ENCODE measurements at places on chromosomes 6 and 20.

DNA sequence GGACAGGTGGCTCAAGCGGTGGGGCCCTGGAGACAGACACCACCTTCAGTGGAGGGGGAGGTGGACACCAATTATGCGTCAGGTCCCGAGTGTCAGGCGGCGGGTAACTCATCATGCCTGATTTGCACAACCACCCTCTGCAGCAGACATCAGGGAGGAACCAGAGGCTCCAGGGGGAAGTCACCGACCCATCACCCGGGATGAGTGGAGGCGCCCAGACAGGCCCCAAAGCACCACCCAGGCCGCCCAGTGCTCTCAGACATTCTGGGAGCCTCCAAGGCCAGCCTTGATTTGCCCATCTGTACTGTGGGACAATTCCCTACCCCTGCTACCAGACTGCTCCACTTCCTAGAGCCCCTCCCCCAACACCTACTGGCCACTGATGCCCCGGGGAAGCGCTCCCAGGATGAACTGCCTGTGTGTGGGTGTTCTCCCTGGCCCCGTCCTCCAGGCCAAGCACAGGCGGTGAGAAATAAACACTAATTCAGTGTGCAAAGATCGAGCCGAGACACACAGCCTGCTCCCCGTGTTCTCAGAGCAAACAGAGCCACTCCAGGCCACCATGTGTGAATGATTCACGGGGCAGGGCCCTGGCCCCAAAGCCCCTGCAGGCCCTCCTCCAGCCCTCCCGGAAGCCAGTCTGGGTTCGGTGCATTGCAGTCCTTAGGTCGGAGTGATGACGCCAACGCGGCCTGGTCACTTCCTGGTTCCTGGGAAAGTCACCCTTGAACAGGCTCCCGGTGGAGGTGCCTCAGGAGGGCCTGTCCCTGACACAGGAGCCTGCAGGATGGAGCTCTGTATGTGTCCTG is 107.2 kb downstream of the ASXL1 start:
- peak; percentile 84 for DNase-seq

GRCh38 chr6:49326347-49326746 is 136.7 kb downstream of the MMUT start:
- DNase-seq: no peak

DNA sequence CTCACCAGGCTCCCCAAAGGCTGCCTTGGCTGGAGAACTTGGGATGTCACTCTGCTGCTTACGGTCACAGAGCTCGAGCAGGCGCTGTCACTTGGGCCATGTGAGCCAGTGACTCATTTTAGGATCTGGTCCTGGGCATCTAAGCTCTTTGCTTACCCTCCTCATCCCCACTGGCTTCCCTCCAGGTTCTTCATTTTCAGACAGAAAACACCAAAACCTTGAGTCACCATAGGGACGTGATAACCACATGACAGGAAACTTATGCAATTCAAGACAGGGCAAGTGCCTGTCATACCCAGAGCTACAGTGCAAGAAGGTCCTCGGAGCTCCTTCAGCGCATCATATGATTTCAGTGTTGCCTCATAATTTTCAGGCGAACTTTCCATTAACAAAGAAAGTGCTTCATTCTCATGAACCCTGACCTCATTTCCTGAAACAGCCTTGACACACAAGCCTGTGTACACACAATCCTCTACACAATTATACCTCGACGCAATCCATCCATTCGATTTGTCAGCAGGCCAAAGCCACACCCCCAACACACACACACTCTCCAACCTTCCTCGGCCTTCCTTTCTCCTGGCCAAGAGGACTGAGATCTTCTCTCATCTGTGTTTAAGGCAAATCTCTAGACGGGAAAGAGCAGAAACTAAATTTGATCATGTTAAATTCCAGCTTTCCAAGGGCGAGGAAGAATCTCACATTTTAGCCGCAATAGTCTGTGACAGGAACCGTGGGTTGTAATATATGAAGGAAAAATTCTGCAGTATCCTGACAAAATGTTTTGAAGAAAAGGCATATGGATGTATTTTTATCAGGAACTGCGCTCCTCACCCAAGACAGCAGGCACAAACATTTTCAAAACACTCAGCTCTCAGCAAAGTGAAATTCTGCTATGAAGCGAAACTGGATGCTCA is 25.3 kb downstream of the TBC1D7 start:
- peak; percentile 66 for DNase-seq

DNA sequence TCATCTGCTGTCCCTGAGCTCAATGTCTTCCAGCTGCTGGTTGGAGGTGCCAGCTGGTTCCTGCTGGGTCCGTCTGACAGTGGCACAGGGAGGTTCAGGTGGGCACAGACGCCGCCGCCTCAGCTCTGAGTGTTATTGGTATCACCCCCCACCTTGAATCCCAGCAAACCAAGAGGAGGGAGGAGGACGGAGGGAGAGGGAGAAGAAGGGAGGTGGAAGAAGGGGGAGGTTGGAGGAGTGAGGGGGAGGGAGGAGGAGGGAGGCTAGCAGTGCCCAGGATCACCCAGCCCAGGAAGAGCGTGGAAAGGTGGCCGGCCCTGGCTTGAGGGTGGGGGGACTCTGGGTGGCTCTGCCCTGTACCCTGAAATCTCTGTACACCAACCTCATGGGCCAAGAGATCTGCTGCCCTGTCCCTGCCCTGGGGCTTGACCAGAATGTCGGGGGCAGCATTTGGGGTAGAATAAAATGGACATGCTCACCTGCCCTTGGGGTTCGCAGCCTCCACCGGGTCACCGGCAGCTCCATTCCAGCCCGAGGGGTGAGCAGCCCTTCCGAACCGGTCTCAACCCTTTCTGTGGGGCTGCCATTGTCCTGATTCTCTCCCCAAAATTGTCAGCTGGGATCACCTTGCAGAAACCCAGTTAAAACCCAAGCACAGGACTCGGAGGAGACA is 17.1 kb downstream of the NTSR1 start:
- DNase-seq: peak; percentile 9

DNA sequence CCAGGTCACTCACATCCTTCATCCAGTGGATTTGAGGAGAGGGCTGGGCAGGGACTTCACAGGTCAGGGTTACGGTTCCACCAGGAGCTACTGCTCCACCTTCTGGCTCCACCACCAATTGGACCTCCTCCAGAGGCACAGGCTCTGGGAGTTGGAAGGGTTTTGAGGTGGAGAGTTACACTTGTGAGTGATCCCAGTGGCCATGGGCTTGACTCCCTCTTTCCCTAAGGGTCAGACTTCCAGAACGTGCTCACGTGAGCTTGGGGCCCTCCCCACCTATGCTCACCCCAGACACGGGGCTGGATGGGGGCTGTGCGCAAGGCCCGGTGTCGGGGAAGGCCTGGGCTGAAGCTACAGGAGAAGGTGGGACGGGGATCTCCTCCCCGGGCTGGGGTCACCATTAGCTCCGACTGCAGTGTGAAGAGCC is 1.5 kb downstream of the AGER start:
- DNase-seq: no peak

- DNase-seq: peak; percentile 28
Observed at GRCh38 chr20:10919396-10920140, 245.8 kb upstream of the JAG1 start.

- no peak for DNase-seq
Observed at GRCh38 chr6:128630213-128630612, 109.8 kb upstream of the PTPRK start.

DNA sequence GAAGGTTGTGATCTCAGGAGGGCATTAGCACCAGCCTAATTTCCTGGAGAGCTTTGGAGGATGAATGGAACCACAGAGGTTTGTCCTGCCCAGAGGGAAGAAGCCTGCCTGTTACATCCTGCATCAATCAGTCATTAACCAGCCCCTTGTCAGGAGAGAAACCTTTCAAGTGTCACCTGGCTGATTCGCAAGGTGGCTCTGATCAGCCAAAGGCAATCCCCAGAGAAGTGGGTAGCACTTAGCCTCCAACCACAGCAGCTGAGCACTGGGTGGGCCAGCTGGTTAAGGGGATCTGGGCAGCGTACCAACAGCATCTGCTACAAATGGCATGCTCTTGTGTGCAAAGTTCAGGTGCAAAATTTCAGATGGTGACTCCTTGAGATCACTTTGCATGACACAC is 26.9 kb downstream of the ANKEF1 start:
- DNase-seq: no peak

- DNase-seq: no peak
Observed at GRCh38 chr20:12977328-12978125, 31.2 kb upstream of the SPTLC3 start.

GRCh38 chr6:31769684-31770371 is 7.3 kb downstream of the VWA7 start:
- DNase-seq: peak; percentile 57

DNA sequence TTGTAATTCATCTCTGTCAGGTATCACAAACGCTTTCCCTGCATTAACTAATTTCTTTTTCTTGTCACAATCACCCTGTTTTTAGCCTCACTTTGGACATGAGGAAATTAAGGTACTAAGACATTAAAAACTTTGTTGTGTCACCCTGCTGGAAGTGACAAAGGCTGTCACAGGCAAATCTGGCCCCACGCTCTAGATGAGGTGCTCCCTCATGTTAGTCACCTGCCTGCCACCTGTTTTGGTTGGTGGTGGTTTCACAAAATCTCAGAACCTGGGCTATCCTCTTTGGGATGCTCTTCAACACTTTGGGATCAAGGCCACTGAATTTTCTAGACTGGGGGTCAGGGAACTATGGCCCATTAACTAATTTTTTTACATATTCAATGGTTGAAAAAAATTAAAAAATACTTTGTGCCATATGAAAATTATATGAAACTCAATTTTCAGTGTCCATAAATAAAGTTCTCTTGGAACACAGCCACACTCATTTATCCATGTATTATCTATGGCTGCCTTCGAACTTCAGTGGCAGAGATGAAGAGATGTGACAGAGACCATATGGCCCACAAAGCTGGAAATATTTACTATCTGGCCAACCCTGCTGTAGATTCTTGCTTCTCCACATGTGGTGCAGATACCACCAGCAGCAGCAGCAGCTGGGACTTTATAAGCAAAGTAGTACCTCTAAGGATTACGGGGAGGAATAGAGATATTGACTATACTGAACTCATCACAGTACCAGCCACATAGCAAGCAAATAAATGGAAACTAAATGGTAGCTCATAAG is 16.1 kb upstream of the TNFAIP3 start:
- no peak for DNase-seq

- DNase-seq: no peak
Observed at GRCh38 chr6:63465750-63466149, 106.5 kb upstream of the LOC128125822 start.

DNA sequence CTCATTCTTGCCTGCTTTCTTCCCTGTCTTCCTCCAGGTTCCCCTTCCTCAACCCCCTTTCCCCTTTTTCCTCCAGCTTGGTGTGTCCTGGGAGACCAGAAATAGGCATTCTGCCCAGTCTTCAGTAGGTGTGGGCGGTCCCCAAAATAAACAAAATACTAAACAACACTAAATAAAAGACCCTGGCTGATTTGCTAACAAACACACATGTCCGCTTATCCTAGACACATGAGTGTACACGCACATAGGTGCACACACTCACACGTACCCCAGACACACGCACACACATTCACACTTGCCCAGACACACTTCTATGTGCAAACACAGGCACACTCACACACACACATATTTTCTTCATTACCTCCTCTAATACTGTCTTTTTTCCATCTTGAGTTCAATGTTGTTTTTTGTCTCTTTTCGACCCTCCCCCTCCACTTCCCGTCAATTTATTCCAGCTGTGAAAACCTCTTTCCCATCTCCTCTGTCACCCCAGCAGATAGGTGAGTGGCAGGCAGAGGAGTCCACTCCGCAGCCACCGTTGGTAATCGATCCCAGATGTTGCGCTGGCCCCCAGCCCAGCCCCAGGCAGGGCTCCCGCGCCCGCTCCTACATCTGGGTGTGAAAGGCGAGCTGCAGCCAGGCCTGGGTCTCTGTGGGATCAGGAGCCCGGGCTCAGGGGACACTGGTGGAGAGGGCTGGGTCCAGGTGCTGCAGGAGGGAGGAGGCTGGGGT is 56.9 kb upstream of the FOXP4 start:
- DNase-seq: no peak

- no peak for DNase-seq
Observed at GRCh38 chr6:15389084-15389764, 143.4 kb downstream of the JARID2 start.

DNA sequence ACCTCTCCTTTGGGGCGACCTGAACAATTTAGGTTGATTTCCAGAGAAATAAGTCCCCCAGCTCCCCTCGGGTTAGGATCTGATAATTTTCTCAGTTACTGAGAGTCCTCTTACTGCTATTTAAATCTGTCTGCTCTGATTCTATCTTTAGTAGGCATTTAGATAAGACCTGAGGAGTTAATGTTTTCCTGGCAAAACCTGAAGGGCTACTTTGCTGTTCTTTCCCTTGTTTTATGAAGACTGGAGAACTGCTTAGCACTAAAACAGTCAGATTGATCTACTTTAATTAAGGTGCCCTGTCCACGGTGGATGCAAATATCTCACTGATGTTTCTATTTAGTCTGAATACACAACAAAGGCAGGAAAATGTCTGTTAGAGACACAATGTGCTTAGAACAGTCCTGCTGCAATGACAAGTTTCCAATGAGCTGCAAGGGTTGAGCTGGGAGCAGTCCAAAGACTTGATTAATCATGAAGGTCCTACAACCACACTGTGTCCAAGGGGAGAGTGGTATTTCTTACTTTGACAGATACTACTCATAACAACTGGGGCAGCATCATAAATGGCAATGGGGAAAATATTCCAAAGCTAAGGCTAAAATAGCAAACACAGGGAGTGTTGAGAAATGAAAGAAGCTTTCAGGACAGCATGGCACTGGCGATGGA is 15.7 kb downstream of the ADTRP start:
- no peak for DNase-seq

- DNase-seq: no peak
Observed at GRCh38 chr6:161526794-161527193, 252.9 kb upstream of the AGPAT4 start.

DNA sequence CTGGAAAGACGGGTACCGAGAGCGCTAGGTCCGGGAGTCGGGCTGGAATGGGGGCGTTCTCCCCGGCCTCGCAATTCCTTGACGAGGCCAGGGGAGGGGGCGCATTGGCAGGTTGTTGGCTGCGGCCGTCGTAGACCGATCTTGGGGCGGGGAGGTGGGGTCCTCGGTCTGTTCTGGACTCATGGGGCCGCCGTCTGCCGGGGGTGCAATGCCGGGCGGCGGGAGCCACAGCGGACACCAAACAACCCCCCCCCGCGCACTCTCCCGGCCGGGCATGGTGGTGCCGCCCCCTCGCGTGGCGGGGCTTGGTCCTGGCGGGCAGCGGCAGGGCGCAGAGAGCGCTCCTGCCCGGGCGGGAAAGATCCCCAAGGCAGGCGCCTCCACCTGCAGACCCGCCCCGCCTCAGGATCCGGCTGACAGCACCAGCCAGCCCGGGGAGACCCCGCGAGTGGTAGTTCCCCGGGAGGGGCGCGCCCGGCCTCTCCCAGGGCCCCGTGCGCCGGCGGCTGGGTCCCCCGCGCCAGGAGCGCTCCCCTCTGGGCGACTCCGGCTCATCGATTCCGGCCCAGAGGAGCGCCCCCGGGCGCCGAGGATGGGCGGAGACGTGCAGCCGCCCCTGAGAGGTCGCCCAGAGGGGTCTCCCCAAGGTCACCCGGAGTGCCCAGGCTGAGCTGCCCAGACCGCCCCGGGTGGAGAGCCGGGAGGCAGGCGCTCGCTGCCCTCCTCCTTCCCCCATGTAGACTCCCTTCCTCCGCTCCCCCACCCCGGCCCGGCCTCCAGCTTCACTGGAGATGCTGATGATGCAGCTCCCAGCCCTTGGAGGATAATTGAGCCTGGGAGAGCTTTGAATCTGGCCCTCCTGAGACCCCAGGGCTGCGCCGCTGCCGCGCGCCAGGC is 709 bp downstream of the PPP1R16B start:
- no peak for DNase-seq
